ENCODE measurements at places on chromosomes 3 and 15.

- DNase-seq, result no peak
These were observed 51.0 kb downstream of the ALCAM start for GRCh38 chr3:105417525-105418289.

GRCh38 chr3:133138017-133138416, 99.8 kb downstream of the TMEM108 start:
- no peak for DNase-seq

DNA sequence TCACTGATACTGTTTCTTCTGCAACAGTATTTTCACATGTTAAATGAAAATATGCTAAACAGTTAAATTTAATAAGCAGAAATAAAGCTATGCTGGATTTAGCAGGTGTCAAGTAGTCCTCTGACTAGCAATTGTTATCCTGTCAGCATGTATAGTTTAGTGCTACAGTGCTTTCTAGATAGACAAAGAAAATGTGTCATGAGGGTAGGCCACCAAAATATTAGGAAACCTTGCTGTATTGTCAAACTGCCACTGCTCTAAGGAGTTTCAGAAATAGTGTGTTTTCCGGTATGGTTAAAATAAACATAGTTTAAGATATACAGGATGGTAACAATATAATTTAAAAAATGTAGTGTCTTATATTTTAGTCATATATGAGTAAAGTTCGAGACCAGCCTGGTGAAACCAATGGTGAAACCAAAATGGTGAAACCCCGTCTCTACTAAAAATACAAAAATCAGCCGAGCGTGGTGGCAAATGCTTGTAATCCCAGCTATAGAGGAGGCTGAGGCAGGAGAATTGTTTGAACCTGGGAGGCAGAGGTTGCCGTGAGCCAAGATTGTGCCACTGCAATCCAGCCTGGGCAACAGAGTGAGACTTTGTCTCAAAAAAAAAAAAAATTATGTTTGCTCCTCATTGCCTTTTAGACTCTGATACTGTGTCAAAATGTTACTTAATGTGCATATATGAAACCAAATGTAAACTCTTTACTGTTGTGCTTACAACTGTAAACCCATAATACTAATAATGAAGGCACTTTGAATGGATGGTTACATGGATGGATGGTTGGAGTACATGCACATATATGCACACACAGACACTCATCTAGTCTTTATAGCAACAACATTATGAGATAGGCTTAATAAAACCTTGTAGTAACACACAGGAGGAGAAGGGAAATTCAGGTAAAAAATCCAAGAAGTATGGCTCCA, 204.8 kb downstream of the RSRC1 start:
- no peak for DNase-seq

DNA sequence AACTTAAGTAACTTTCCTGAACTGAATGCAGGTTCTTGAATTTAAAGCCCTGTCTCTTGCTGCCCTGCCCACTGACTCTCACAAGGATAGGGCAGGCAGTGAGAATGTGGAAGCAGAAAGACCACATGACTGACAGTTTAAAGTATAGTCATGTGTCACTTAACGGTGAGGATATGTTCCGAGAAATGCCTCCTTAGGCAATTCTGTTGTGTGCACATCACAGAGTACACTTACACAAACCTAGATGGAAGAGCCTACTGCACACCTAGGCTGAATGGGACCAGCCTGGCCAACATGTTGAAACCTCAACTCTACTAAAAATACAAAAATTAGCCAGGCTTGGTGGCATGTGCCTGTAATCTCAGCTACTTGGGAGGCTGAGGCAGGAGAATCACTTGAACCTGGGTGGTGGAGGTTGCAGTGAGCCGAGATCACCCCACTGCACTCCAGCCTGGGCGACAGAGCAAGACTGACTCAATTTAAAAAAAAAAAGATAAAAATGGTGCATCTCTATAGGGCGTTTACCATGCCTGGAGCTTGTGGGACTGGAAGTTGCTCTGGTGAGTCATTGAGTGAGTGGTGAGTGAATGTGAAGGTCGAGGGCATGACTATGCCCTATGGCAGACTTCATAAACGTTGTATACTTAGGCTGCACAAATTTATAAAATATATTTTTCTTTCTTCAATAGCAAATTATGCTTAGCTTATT, 18.9 kb upstream of the COPG1 start:
- DNase-seq, result no peak

DNA sequence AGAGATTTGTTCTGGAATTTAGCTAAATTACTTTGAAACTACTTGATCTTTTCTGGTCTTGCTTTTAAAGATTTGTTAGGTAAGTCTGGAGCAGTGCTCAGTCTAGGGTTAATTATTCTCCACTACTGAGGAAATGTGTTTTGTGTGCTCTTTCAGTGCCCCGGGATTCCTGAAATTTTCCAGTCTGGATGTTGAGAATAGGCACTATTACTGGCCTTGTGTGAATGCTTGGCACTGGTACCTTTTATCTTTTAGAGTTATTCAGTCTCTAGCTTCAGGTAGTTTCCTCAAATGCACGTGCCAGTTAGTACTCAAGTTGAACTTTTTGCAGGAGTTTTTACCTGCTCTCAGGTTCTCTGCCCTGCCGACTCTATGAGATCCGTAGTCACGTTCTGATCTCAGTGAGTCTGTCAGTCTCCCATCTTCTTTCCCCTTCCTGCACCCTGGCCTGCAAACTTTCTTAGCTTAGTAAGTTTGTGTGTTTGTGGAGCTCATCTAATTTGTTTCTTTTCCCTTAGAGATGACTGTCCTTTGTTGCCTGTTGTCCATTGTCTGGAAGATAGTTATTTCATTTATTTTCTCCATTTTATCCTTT, 39.5 kb downstream of the TCF12 start:
- no peak for DNase-seq

DNA sequence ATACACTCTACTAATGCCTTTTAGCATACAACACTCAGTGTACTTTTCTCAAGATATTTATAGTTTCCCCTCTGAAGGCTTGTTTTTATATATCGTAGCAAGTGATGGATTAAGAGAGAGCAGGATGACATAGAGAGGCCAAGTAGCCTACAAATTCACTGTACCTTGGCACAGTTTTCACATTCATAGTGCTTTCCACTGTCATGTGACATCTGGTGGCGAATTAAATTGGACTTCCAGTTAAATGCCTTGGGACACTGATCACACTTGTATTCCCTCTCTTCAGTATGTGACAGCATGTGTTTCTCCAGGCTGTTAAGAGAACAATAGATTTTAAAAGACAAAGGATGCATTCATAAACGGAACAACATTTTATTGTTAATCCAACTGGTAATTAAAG, 541.1 kb downstream of the MECOM start:
- DNase-seq, result no peak

Data from NCI-H526 (cell line).